ENCODE measurements at places on chromosomes 11 and 22.

GRCh38 chr11:134616038-134616437, 204.0 kb upstream of the B3GAT1 start:
- no peak for DNase-seq

DNA sequence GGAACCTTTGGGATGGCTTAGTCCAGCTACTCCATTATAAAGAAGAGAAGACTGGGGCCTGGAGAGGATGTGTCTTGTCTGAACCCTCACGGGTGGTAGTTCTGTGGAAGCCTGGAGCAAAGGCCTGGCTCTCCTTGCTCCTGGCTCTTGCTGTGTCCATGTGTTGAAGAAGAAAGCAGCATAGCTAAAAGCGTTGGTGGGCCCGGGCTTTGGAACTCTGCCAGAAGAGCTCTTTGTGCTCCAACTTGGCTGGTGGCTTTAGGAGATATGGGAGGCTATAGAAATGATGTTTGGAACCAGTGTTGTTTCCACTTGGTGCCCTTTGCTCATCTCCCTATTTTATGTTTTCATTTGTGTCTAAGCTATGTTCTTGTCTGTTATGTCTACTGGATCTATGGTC, 131.1 kb downstream of the DBX1 start:
- DNase-seq = no peak

DNA sequence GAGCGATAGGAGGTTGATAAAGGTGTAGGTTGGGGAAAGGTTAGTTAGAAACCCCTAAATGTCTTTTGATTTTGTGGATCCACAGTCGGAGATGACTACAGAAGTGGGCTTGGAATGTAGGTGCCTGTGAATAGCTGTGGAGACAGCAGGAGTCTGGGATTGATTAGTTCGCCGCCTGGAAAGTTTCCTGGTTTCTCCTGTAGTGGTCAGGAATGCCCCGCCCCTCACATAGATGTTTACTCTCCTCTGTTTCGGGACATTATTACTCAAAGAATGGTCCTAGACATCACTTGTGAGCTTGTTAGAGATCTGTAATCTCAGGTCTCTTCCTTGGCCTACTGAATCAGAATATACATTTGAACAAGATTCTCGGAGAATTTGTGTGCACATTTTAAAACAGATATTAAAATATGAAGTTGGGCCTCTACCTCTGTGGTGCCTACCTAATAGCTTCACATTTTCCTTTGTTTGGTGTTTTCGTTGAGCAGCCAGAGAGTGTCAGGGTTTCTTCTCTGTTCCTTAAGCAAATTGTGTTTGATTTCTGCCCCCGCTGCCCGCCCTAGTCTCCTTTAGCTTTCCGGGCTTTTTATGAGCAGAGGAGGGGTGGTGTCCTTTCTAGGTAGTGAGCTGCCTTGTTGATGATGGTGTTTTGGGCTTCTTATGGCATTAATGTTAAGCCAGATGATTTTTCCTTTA, 89.4 kb downstream of the PPP6R3 start:
- no peak for DNase-seq

GRCh38 chr22:41922328-41922727, 4.3 kb downstream of the TNFRSF13C start:
- no peak for DNase-seq

- DNase-seq = no peak
Observed at GRCh38 chr22:19879643-19879991, 24.9 kb upstream of the GNB1L start.

DNA sequence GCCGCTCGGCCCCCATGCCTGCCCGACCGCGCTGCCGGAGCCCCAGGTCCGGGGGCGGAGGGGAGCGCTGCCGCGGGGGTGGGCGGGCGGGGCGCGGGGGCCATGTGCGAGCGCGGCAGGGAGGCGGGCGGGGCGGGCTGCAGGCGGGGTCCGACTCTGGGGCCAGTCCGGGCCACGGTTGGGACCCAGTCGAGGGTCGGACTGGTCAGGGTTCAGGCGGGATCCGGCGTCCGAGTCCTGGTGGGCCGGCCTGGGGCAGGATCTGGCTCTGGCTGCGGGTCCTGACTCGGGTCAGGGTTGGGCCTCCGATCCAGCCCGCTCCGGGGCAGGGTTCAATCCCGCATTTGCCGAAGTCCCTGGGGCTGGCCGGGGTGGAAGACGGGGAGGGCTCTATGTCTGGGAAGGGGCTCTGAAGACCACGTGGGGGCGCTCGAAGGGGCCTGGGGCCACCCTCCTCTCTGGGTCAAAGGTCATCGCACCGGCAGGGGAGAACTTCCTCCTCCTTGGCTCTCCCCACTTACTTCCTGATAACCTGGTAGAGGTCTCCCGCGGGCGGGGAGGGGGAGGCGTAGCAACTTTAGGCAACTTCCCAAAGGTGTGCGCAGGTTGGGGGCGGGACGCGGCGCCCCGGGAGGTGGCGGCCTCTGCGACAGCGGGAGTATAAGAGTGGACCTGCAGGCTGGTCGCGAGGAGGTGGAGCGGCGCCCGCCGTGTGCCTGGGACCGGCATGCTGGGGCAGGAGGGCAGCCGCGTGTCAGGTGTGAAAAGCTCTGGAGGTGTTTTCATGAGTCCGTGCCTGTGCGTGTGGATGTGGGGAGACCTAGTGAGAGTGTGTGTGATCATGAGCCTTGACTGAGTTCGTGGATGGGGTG, 603 bp downstream of the ESRRA start:
- DNase-seq = peak; percentile 74

GRCh38 chr11:1532014-1532586, 40.0 kb downstream of the DUSP8 start:
- no peak for DNase-seq

- no peak for DNase-seq
Observed at GRCh38 chr22:27032091-27032761, 374.8 kb downstream of the MIAT start.

- DNase-seq = no peak
Observed at GRCh38 chr11:121870206-121871045, 245.6 kb downstream of the BLID start.

GRCh38 chr11:67117176-67117575, 1.9 kb upstream of the KDM2A start:
- no peak for DNase-seq

- DNase-seq = no peak
Observed at GRCh38 chr11:99773646-99774045, 752.9 kb downstream of the CNTN5 start.

DNA sequence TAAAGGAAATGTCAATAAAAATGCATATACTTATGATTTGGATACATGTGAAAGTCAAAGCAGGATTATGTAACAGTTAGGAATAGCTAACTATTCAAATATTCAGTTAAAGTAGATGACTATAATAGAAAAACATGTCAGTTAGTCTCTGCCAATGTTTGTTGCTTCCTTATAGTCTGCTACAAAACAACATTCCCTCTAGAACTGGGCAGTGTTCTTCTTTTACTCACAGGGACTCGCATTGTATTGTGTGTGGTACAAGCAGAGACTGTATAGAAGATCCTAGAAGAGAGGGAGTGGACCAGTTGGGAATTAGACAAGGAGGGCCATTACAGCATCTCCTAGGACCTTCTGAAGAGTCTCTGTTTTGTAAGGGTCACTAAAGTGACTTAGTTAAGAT, 10.6 kb downstream of the ACAT1 start:
- DNase-seq = no peak

GRCh38 chr11:113723787-113724186, 17.7 kb upstream of the TMPRSS5 start:
- DNase-seq = no peak

- no peak for DNase-seq
Observed at GRCh38 chr11:62602141-62603071, 741 bp upstream of the MTA2 start.

- no peak for DNase-seq
Observed at GRCh38 chr11:123472236-123472935, 42.3 kb downstream of the GRAMD1B start.

DNA sequence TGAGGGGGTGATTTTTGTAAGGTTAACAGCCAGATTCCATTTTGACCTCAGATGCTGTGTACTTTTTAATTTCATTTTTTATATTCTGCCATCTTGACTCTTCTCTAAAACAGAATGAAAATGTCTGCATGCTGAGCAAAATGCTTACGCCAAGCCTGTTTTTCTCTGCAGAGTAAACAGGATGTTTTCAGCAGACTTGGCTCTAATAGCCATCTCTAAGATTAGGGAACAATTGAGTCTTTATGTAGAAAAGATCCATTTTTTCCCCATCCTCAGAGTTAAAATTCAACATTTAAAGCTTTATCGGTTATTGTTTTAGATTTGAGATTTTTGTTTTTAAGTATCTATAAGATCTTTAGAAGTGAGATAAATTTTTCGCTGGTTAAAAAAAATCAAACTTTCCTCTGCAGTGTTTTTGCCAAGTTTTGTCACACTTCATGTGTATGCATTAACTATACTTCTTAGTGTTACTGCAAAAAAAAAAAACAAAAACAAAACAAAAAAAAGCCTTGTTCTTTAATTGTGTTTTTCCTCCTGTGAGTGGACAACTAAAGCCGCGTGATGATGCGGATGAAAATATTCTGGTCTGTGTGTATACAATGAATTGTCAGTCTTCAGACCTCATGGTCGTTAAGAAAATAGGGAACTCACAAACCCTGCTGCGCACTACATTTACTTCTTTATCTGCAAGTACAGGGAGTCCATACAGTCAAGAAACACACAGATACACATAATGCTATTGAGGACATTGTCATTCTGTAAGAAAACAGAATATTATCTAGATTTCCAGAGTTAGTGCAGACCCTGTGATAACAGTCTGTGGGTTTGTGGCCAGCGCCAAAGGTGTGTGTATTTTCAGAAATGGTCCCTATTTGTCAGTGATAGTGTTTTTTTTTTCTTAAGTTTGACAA, 17.5 kb upstream of the ADSL start:
- no peak for DNase-seq

DNA sequence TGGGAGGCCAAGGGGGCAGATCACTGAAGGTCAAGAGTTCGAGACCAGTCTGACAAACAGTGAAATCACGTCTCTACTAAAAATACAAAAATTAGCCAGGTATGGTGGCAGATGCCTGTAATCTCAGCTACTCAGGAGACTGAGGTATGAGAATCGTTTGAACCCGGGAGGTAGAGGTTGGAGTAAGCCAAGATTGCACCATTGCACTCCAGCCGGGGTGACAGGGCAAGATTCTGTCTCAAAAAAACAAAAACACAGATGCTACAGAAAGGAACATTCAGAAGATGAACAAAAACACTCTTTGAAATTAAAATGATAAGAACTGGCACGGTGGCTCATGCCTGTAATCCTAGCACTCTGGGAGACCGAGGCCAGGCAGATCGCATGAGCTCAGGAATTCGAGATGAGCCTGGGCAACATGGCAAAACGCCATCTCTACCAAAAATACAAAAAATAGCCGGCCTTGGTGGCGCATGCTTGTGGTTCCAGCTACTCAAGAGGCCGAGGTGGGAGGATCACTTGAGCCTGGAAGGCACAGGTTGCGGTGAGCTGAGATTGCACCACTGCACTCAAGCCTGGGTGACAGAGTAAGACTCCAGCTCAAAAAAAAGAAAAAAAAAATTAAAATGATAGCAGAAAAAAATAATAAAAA, 8.5 kb downstream of the RAB6A start:
- no peak for DNase-seq

DNA sequence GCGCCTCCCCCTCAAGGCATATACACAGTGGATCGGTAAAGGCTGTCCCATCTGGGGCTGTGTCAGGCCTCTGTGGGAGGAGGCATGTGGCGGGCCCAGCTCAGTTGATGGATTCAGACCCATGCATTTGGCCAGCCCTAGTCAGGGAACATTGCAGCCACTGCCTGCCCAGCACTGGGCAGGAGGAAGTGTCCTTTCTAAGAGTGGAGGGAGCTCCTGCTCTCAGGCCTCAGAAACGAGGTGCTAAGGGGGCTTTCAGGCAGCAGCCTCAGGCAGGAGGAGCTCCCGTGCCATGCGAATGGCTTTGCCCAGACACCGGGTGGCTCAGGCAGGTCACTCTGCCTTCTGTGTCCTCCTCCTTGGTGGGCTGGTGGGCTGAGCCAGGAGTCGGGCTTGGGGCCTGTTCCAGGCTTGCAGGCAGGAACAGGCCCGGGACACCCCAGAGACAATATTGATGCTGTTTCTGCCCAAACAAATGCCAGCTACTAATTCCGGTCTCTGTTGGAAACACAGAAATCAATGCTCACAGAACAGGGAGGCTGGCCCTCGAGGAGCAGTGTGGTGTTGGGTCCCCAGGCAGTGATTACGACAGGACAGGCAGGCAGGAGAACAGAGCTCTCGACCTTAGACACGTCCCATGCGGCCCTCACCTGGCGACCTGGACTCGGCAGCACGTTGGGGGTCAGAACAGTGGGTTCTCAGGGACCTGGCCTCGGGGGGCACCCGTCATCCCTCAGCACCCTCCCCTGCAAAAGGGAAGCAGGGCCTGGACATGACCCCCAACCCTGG, 42.3 kb upstream of the CCDC188 start:
- DNase-seq = no peak

DNA sequence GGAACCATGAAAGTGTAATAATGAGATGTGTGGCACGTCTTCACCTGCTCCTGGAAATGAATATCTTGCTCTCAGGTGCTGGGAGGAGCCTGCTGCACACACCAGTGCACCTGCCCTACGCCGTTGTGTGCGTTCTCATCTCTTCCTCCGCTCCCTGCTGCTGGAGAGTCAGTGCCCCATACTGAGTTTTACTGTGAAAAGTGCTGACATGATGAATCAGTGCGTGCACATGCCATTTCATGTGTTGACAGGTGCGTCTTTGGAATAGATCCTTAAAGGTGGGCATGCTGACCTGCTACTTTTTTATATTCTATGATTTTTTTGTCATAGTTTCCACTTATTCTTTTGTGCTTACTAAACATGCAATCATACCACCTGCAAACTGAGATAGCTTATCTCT, 1015.8 kb downstream of the BRD1 start:
- no peak for DNase-seq

GRCh38 chr11:128181088-128181480, 406.3 kb downstream of the ETS1 start:
- no peak for DNase-seq

DNA sequence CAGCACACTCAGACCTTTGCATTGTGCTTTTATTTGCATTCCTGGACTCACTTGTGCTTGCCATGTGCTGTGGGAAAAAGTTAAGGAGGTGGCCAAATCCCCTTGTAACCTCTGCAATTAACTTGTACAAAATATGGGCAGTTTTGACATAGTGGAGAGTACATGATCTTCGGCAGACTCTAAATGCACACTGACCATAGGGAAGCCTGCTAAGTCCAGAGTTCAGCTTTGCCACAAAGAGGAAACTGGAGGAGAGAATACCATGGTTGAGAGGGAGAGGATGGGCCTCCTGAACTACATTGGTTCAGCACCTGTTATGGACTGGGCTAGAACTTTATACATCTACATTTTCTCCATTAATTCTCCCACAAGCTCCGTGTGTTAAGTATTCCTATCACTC, 37.6 kb upstream of the CEP295 start:
- DNase-seq = no peak

Data from stimulated activated CD4-positive, alpha-beta T cell treated with anti-CD3 and anti-CD28 coated beads, Interleukin-1b, Interleukin-23, amount 100 ng/mL, for 48 hours (primary cell).